ENCODE measurements at places on chromosomes 5 and 9.

- no peak for DNase-seq
These were observed 73.1 kb downstream of the RNF130 start for GRCh38 chr5:179998485-179998884.

DNA sequence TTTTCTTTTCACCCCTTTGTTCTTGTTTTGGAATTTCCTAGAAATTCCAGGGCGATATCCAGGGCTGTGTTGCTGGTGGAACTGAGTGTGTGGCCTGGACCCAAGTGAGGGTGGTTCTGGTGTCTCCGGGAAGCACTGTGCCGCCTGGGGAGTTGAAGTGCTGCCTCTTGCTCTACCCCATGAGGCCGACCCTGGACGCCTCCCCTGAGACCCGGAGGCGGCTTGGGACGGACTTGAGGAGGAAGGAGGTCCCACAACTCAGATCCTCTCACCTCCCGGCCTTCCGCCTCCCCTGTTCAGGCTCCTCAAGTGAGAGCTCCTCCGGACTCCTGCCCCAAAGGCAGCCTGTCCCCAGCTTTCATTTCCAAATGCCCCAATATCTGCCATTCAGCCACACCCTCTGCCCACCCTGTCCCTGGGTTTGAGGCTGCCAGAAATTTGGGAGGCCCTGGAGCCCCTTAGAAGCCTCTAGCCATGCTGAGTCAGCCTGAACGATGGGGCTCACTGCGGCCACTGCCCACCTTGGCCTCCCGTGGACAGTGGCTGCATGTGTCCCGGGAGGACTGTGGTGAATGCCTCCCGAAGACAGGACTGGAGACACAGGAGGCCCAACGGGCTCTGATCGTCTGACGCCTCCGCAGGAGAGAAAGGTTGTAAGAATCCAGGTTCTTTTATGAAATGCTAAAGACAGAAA is 42.6 kb upstream of the SLC6A19 start:
- DNase-seq, result no peak

GRCh38 chr9:70607329-70607728 is 192.9 kb upstream of the KLF9 start:
- no peak for DNase-seq

DNA sequence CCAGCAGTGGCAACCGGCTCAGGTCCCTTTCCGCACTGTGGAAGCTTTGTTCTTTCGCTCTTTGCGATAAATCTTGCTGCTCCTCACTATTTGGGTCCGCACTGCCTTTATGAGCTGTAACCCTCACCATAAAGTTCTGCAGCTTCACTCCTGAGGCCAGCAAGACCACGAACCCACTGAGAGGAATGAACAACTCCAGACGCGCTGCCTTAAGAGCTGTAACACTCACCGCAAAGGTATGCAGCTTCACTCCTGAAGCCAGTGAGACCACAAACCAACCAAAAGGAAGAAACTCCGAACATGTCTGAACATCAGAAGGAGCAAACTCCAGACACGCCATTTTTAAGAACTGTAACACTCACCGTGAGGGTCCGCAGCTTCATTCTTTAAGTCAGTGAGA is 103.5 kb downstream of the GLIS3 start:
- DNase-seq, result no peak

- no peak for DNase-seq
These were observed 7.1 kb upstream of the IFNA6 start for GRCh38 chr9:21357479-21358460.

DNA sequence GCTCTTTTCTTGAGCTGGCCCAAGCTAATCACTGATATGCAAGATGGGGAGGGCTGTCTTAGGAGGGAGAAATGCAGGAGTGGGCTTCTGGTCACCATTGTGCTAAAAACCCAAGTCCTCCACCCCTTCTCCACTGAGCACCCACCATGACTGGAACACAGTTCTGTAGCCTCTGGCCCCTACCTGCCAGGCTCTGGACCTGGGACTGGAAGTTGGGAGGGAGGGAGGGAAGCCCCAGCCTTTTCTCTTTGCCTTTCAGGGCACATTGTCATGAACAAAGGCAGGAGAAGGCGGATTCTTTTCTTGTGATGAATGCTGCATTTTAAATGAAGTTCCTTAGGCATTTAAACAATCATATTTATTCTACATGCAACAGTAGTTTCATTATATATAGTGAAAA is 559.1 kb upstream of the TRPC7 start:
- DNase-seq, result no peak

GRCh38 chr5:151585970-151586369 is 5.2 kb downstream of the FAT2 start:
- DNase-seq, result no peak

DNA sequence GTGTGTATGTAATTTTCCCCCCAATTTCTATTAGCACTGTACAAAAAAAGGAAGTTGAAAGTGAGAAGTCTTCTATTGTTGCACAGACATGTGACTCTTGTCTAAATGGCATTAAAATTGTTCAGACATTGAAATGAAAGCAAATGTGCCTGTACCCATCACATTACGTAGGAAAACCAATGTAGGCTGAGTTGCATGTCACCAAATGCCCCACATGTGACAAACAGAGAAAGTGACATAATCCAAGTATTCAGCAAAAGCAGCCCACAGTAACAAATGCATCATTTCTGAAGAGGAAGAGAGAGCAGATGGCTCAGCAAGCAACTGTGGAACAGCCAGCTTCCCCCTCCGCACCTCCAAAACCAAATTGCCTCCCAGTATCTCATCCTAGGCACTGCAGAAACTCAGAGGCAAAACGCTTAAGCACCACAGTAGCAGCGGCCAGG is 161.5 kb upstream of the NR4A3 start:
- DNase-seq, result no peak

DNA sequence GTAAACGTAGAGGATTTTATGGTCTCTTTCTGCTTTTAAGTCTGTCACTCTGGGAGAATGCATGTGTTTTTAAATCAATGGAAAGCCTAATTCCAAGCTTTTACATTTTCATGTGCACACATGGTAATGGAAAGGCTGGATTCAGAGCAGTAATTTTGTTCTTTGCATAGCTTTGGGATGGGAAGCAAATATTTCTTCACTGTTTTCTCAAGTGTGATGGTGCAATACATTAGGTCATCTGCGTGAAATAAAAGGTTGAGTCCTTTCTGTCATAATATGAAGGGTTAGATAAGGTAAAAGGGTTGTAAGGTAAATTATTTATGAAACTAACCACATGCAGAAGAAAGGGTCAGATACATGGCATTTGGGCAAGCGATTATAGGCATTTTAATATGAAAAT is 88.2 kb upstream of the NR3C1 start:
- no peak for DNase-seq

DNA sequence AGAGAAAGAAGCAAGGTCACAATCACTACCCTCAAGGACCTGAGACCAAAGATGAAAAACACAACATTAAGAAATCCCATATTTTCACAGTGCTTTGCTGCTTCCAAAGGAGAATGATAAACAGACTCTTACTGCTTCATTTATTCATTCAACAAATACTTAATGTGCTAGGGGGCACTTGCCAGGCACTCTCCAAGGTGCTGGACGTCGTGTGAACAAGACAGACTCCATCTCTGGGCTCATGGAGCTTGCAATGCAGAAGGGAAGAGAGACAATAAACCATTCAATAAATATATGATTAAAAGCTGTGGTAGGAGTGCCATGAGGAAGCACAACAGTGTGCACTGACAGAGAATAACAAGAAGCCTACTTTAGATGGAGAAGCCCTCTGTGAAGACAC is 327.7 kb downstream of the CDK5RAP2 start:
- no peak for DNase-seq

- no peak for DNase-seq
These were observed 112.3 kb upstream of the NR3C1 start for GRCh38 chr5:143515829-143516228.

All from epithelial cell of proximal tubule (primary cell).